HS-5 (cell line): ENCODE measurements at places on chromosomes 7 and 10.
A peak's percentile ranks its signal among the peaks of the same experiment; 100 is the strongest.

- DNase-seq = no peak
Measured at GRCh38 chr7:29196971-29197595, 2.5 kb downstream of the CHN2 start.

DNA sequence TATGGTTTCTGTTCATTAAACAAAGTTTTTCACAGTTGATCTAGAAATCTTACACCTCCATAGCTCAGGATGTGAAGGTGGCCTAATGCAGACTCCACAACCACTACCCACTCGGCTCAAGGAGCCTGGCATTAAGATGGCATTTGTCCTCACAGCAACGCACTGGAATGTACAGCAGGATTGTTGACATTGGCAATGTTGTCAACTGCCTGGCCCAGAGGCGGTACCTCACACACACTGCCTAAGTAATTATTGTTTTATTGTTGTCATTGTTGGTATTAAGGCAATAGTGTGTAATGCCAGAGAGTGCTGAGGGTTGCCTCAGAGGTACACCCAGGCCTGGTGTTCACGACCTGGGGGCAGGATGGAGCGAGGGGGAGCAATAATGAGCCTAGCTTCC is 38.3 kb downstream of the LRRC18 start:
- DNase-seq = no peak

DNA sequence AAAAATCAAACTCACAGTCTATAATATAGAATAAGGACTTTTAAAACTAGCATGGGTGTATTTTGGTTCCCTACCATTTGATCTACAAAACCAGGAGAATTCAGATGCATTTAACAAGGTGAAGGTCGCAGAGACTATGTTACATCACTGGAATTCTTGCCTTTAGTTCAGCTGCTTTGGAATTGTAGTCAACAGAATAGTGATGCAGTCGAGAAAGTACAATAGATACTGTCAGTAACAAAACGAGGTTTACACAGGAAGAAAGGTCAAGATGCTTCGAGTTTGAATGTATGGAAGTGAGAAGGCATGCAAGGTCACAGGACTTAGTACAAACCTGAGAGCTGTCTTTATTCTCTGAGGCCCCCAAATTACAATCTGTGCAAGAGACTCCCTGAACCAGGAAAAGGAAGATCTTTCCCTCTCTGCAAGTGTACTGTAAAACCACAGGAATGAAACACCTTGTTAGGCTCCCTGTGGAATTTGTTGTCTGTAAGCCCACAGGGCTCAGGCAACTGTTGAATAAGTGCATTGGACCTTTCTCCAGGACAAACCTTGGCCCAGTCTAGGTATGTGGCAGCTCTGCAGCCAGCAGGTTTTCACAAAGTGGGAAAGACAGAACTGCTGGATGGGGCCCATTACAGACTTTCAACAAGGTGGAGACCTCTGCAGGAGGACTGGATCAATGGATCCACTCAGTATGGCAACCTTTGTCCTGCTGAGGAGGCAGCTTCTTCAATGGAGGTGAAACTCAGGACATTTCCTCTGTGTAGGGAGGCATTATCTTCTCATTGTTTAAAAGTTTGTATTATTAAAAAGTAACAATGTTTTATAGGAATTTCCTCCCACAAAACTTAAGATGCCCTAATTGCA is 101.1 kb upstream of the GSDME start:
- no peak for DNase-seq

DNA sequence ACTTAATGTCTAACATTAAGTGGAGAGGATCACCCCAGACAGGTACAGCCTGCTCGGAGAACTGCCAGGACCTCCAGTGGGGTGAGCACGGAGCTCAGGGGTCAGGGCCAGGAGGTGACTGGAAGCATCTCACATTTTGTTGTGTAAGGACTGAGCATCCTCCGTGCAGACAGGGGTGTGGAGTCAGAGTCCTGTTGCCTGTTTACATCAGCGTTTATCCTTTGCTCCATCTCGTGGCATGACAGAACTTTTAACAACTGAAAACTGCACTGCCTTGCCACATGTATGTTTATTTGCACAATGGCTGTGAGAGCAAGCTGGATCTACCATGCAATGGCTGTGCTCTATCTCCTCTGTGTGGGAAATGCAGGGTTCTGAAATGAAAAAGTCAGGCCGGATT is 175.4 kb upstream of the AKR1E2 start:
- DNase-seq = no peak

GRCh38 chr7:55094092-55094690 is 75.4 kb downstream of the EGFR start:
- no peak for DNase-seq

- DNase-seq = peak; percentile 63
Measured at GRCh38 chr7:148962823-148963582, 65.3 kb downstream of the PDIA4 start.

GRCh38 chr10:86684331-86685097 is 16.2 kb downstream of the LDB3 start:
- DNase-seq = no peak

- no peak for DNase-seq
Measured at GRCh38 chr7:41247143-41247865, 455.6 kb downstream of the INHBA start.
